Natural killer cell (primary cell): ENCODE measurements at places on chromosomes 13 and 19. TPM values are rescaled to one million over a fixed set of nuclear protein-coding genes. Genes with fewer than 3 reads are reported as not detected.

DNA sequence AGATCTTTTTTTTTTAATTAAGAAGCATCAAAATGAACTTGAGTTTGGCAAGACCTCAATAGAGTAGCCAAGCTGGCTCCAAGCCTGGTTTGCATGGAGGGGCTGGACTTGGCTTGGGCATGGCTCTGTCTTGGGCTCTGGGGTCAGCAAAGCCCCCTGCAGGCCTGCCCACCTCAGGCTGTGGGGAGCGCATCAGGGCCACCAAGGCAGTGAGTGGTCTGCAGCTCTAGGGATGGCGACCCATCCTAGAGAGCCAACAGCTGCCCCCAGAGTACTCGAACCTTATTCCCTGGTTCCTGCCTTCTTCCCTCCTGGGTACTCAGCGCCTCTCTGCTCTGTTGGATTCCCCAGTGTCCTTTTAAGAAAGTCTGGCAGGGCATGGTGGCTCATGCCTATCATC, 5.4 kb upstream of the CHST8 start:
- no peak for DNase-seq
- H3K27ac ChIP-seq: no peak overlapping the region
- peaks cover 4% of the 10 kb centered on the region for H3K27me3 ChIP-seq

Gene SLC6A16
- total RNA-seq: 7.2 TPM

Gene ZNF530
- 8.0 TPM for total RNA-seq

Gene PSG1
- not detected for total RNA-seq

Gene MRPL57
- 8.3 TPM for total RNA-seq

Gene LRG1
- not detected for total RNA-seq

GRCh38 chr19:3604227-3604986, 2.3 kb downstream of the TBXA2R start:
- no peaks in the 10 kb centered on the region for H3K36me3 ChIP-seq
- H3K4me3 ChIP-seq: peak overlapping the region; percentile 14

Gene TFPT
- 14.2 TPM for total RNA-seq

- no peak for DNase-seq
- peaks cover 4% of the 10 kb centered on the region for H3K4me1 ChIP-seq
Measured at GRCh38 chr13:108917581-108917980, 288.2 kb downstream of the MYO16 start.

Gene AMH
- total RNA-seq: 0.88 TPM

- peak; percentile 54 for DNase-seq
- peaks cover 50% of the 10 kb centered on the region for H3K36me3 ChIP-seq
- H3K4me3 ChIP-seq: no peak overlapping the region
Measured at GRCh38 chr19:49492573-49493405, 3.4 kb upstream of the RPS11 start.

DNA sequence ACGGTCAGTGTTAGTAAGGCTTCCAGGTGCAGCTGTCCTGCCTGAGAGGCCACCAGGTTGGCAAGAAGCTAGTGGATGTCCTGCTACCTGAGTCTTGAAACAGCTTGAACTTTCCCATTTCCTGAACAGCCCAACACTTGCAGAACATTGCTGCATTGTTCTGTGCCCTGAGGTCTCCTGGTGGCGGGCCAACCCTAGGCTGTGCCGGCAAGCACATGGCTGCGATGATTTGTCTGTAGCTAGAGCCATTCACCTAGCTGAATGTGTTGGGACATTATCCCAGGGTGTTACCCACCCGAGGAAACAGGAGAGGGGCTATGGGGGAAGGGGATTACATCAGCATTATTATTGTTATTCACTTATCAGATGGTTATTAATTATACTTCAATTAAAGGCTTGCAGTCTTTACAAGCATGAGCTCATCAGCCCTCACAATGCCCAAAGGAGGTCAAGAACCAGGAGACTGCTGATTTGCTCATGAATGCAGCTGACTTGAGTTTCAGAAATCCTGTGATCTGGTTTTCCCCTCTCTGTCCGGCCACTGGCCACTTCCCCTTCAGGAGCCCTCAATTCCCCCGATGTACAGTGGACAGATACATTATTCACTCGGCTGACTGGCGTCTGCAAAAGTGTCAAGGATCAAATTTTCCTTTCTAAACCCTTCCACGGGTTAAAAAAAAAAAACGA, 187.6 kb upstream of the TSC22D1 start:
- no peaks in the 10 kb centered on the region for H3K36me3 ChIP-seq
- H3K27ac ChIP-seq: no peak overlapping the region
- no peak overlapping the region for H3K4me3 ChIP-seq
- no peak for DNase-seq

Gene OLFM2
- 1.5 TPM for total RNA-seq

GRCh38 chr13:21130116-21130515, 46.2 kb downstream of the SKA3 start:
- no peak for DNase-seq
- H3K36me3 ChIP-seq: no peaks in the 10 kb centered on the region
- H3K27ac ChIP-seq: no peak overlapping the region
- no peak overlapping the region for H3K4me3 ChIP-seq

DNA sequence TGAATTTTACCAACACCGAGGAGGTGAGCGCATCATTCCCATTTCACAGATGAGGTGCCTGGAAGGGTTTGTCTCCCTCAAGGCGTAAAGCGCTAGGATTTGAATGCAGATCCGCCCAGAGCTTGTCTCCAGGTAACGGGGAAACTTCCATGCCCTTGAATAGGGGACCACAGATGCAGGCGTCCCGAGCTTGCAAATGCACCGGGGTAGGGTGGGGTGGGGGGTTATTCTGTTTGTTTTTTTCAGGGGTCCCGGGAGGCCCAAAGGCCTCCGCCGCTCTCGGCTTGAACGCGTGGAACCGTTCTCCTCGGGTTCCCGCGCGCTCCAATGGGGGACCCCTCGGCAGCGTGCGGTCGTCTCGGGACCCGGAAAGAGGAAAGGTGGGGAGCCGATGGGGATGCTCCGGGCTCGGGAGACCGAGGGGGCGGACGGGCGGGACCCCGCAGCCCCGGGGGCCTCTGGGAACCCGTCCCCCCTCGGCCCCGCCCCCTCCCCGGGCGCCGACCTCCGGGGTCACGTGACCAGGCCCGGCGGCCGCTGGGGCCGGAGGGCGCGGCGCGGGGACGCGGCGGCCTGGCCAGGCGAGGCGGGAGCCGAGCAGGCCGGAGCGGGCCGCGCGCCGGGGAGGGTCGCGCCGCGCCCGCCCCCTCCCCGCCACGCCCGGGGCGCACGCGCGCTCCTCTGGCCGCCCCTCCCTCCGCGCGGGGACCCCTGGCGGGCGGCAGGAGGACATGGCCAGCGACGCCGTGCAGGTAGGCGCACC, at the start of gene PKN1:
Gene PKN1, plus strand, starts transcription at position 516 of the 763 bp plus-strand sequence. Its CDS starts 216 bp downstream, at position 732.
- H3K36me3 ChIP-seq: no peaks in the 10 kb centered on the region
- H3K4me3 ChIP-seq: peak within 1 kb of the TSS; percentile 72
- peaks cover 48% of the 10 kb centered on the region for H3K4me1 ChIP-seq
- no peaks in the 10 kb centered on the region for H3K27me3 ChIP-seq

DNA sequence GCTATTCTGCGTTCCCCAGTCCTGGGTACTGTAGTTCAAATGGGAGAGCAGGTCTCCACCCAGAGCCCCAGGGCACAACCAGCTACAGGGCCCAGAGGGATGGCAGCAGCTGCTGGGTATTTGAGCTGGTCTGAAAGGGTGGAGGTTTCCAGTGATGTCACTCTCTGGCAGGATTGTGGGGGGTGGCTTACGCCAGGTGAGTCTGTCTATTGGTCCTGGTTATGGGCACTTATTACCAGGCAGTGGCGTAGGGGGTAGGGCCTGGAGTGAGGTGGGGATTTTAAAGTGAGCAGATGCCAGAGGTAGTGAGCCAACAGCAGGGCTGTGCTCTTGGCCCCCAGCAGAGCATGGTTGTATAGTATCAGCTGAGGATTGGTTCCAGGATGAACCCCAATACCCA, 6.2 kb downstream of the RPS19 start:
- H3K27ac ChIP-seq: no peak overlapping the region
- no peak for DNase-seq
- no peaks in the 10 kb centered on the region for H3K27me3 ChIP-seq
- H3K36me3 ChIP-seq: peaks cover 72% of the 10 kb centered on the region
- H3K4me1 ChIP-seq: peaks cover 76% of the 10 kb centered on the region

DNA sequence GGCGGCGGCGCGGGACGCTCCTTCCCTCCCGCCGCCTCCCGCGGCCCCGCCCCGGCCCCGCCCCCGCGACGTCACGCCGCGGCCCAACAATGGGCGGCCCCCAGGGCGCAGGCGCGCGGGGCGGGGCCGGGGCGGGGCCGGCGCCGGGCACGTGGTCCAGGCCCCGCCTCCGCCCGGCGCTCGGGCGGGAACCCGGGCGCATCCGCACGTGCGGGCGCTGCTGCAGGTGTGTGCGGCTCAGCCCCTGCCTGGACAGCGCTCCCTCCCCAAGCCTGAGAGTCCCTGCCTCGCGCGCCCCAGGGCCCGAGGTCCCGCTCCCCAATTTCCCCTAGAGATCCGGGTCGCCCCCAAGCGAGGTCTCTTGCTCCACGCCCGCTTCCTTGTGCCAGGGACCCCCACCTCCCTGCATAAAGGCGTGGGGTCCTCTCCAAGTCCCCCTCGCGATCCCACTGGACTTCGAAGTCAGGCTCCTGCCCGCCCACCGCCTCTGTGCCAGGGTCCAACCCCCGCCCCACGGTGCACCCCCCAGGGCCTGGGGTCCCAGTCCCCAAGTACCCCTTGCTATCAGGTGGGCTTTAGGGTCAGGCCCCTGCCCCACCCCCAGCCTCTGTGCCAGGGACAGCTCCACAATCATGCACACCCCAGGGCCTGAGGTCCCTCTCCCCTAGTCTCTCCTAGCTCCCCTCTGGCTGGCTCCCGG, at the start of gene MEX3D:
Gene MEX3D, minus strand, starts transcription at position 6 of the 700 bp plus-strand sequence. CDS start 267 bp downstream, outside the sequence.
- peaks cover 14% of the 10 kb centered on the region for H3K4me1 ChIP-seq
- peak; percentile 78 for DNase-seq
- no peaks in the 10 kb centered on the region for H3K36me3 ChIP-seq
- H3K27me3 ChIP-seq: no peaks in the 10 kb centered on the region
- no peak within 1 kb of the TSS for H3K27ac ChIP-seq
- H3K4me3 ChIP-seq: no peak within 1 kb of the TSS

Gene NOVA2
- not detected for total RNA-seq

GRCh38 chr19:45568732-45569131, 15.9 kb downstream of the OPA3 start:
- no peak overlapping the region for H3K4me3 ChIP-seq
- no peak for DNase-seq
- H3K4me1 ChIP-seq: peaks cover 4% of the 10 kb centered on the region
- no peak overlapping the region for H3K27ac ChIP-seq
- H3K36me3 ChIP-seq: no peaks in the 10 kb centered on the region
- no peaks in the 10 kb centered on the region for H3K27me3 ChIP-seq

DNA sequence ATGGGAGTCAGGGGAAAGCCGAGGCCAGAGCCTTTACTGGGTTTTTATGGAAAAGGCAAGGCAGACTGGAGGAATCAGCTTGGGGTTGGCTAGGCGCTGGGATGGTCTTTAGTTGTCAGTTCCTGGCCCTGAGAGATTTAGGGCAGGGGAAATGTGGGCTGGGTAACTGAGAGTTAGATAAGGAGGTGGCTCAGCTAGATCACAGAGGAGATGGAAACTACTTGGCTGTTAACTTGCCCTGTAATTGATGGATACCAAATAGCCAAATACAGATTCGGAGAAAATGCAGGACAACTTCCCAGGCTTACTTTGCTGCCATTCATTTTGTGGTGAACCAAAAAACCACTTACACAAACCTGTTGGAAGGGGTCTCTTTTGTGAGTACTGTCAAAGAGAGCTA, 54.0 kb downstream of the LRCH1 start:
- no peaks in the 10 kb centered on the region for H3K36me3 ChIP-seq
- no peaks in the 10 kb centered on the region for H3K27me3 ChIP-seq

Gene ZNF439
- 18.4 TPM for total RNA-seq

DNA sequence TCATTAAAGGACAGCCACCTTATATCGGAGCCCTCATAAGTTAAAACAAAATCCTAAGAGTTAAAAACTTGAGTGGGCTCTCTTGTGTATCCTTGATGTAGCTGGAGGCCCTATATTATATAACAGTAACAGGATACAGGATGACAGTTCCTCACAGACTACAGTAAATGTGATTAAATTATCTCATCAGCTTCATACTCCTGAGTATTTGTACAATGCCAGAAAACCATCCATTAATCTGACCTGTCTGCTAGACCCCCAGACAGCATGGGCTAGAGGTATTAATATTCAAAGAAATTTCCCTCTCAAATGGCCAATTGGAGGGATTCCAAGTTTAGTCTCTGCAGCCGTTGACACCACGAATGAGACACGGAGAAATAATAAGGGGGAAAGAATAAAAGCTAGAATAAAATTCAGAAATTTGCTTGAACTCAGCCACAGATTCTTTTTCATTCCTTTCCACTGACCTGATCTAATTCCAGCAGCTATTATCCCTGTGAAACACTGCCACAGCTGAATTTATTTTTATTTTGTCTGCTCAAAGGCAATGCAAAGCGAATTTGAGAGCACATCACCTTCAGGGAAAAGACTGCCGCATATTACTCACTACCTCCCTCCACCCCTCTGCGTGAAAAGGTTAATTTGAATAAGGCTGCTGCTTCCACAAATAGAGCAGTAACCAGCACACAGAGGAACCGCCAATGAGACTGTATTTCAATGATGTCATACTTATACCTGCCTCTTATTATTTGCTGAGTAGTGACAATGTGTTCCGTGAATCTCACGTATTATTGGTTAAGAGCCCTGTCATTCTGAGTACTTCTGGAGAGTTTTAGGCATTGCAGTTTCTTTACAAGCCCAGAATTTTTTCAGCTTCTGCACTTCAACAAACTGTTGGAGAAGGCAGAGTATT, 155.9 kb upstream of the KLF12 start:
- H3K4me1 ChIP-seq: peaks cover 20% of the 10 kb centered on the region
- no peaks in the 10 kb centered on the region for H3K27me3 ChIP-seq
- peak; percentile 16 for DNase-seq
- no peak overlapping the region for H3K4me3 ChIP-seq

Gene TUBB4A
- total RNA-seq: 2.6 TPM

- no peak overlapping the region for H3K27ac ChIP-seq
- no peak for DNase-seq
- H3K27me3 ChIP-seq: no peaks in the 10 kb centered on the region
- H3K36me3 ChIP-seq: peaks cover 6% of the 10 kb centered on the region
- peaks cover 2% of the 10 kb centered on the region for H3K4me1 ChIP-seq
Measured at GRCh38 chr13:73880365-73880764, 253.8 kb downstream of the KLF12 start.

Gene ZNF835
- 0.92 TPM for total RNA-seq

GRCh38 chr13:63128716-63129115, 1713.1 kb upstream of the PCDH20 start:
- H3K27me3 ChIP-seq: no peaks in the 10 kb centered on the region
- H3K27ac ChIP-seq: no peak overlapping the region
- DNase-seq: no peak
- H3K4me1 ChIP-seq: no peaks in the 10 kb centered on the region
- H3K4me3 ChIP-seq: no peak overlapping the region
